ENCODE measurements at places on chromosomes 1 and 21.

DNA sequence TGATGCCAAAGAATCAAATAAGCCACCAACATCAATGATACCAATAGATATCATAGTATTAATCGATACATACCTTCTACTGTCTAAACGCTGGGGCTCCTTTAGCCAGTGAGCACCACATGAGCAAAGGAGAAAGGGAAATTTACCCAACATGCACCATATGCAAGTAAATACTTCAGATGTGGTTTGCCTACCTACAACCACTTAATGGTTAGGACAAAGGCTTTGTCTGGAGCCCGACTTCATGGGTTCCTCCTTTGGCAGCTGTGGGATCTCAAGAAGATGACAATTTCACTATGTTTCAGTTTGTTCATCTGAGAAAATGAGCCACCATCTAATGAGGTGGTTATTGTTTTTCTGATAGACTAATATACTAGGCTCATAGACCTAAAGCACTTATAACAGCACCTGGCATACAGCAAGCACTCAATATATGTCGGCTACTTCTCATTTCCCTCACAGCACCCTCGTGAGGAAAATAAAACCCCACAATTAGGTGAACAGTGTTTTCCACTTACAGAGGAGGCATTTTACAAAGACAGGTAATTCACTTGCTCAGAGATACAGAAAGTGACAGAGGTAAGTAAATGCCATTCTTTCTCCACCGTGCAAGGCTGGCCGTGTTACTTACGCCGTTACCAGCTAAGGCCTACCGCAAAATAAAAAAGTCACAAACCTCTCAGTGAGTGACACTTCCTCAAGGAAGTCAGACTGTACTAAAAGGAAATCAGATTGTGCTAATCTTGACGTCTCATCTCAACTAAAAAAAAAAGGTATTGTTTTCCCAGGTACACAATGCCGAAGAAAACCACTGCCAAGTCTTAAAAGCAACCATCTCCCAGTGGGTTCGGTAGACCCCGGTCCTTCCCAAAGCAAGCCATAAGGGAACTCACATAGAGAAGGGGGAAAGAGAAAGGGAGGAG, 1.6 kb downstream of the TTC13 start:
- DNase-seq: no peak

- DNase-seq: no peak
Measured at GRCh38 chr1:161037661-161038522, 872 bp downstream of the TSTD1 start.

DNA sequence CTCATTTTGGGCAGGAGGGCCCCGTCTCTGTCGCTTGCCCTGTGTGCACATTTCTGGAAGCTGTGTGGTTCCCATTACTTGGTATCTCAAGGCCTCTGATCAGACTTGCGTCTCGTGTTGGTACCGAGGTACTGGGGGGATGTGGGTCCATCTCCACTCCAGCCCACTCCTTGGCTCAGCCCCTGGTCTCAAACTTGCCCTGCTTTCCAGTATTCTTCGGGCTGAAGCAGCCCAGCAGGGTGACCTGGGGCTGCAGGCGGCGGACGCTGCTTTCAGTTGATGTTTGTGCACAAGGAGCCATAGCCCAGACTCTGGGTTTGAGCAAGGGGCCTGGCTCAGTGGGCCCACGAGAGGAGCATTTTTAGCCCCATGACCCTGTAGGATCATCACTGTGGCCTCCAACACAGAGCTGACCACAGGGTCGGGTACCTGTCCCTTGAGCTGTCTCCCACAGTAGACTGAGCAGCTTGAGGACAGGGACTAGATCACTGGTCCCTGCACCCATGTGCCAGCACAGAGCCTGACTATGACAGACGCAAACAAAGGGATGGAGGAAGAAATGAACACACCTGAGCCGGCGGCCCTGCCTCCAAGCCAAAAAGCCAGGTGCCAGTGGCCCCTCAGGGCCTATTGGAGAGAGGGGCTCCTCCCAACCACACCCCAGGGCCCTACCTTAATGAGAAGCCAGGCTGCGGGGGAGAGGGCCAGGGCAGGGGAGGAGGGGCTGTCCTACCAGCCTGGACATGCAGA, 46.8 kb downstream of the CHD5 start:
- peak; percentile 46 for DNase-seq

DNA sequence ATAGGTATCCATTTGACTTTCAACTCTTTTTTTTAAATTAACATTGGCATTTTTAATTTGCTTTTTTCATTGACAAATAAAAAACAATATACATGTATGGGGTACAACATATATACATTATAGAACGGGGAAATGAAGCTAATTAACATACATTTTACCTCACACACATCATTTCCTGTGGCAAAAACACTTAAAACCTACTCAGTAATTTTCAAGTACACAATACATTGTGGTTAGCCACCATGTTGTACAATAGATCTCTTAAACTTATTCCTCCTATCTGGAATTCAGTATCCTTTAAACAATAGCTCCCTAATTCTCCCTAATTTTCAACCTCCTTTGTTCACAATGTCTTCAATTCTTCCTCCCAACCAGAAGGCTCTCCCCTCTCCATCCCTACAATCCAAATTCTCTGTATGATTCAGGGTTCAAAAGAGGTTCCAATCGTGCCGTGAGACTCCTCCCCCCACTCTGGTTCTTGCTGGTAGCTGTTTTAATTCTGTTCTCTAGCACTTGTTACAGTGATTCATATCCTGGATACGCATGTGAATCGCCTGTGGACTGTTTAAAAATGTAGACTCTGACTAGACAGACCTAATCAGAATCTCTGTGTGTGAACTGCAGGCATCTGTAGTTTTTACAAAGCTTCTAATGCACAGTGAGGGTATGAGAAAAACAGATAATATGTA, 87.6 kb upstream of the DUSP10 start:
- DNase-seq: no peak

- DNase-seq: no peak
Measured at GRCh38 chr21:44478124-44478800, 23.0 kb downstream of the LRRC3 start.

GRCh38 chr1:173479649-173480048, 2.5 kb downstream of the PRDX6 start:
- no peak for DNase-seq

- DNase-seq: no peak
Measured at GRCh38 chr1:236159704-236160539, 17.6 kb downstream of the GPR137B start.

GRCh38 chr1:246398126-246398813, 108.8 kb downstream of the SMYD3 start:
- no peak for DNase-seq

DNA sequence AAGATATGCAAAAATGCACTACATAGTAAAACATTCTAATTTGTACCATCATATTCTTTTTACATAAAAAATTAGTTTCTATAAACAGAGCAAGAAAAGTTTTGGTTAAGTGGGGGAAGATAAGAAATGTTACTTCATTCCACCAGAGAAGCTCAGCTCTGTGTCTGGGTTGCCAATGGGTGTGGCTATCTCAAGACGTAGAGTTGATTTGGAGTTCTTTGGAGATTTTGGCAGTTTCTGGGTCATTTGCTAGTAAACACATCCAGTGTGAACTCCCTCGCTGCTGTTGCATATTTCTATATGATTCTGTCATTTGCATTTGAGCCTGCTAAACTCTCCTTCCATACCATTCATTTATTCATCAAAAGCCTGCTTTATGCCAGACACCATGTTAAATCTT, 7.2 kb downstream of the RGL1 start:
- DNase-seq: no peak

- no peak for DNase-seq
Measured at GRCh38 chr1:59113876-59114457, 182.9 kb upstream of the FGGY start.

DNA sequence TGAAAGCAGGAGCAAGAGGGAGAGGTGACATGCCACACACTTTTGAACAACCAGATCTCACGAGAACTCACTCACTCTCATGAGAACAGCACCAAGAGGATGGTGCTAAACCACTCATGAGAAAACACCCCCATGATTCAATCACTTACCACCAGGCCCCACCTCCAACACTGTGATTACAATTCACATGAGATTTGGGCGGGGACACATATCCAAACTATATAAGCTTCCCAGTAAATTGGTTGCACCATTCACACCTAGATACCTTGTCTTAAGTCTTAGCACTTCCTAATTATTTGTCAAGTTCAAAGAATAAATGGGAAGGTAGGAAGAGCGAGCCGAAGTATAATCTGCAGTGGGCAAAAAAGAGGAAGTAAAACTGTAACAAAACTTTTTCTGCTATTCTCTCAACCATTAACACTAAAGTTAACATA, 34.3 kb downstream of the AMY1C start:
- no peak for DNase-seq

GRCh38 chr1:227869279-227869842, 53.9 kb downstream of the PRSS38 start:
- no peak for DNase-seq

- DNase-seq: no peak
Measured at GRCh38 chr1:85326336-85326735, 49.9 kb upstream of the BCL10 start.

- peak; percentile 48 for DNase-seq
Measured at GRCh38 chr1:56505792-56506743, 73.3 kb downstream of the PLPP3 start.

GRCh38 chr1:66676613-66677298, 75.5 kb upstream of the DYNLT5 start:
- no peak for DNase-seq

DNA sequence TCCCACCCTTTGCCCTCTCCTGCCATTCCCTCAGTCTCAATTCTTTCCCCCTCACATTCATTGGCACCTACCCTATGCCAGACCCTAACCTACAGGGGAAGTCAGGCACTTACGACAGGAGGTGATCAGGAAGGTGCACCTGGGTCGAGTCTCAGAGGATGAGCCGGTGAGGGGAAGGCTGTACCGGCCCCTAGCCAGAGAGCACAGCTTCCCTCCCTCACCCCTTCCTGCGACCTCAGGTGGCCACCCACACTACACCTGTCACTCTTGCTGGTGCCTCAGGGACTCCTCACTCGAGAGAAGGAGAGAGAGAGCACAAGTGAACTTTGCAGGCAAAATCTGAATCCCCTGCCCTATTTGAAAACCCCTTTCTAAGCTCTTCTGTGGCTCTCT, 1.7 kb upstream of the MYOM3 start:
- DNase-seq: no peak

GRCh38 chr1:30659702-30660101, 63.7 kb downstream of the MATN1 start:
- DNase-seq: no peak

GRCh38 chr1:147892731-147893214, 9.8 kb upstream of the GJA8 start:
- DNase-seq: no peak

DNA sequence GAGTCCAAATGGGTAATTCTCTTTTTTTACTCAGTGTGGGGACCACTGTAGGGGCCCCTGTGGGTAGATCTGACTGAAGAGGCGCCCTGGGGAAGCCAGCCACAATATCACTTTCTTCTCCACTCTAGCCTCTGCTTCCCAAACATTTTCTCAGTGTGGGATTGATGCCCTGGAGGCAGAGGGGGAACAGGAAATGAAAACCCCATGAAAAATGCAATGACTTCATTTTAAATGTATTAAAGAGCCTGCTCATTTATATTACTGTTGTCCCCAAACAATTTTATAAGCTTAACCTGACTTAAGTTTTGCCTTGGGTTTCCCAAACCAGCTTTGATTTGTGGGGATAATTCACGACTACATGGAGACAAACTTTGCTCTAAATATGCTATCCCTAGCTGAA, 181.9 kb downstream of the C1orf94 start:
- DNase-seq: no peak

DNA sequence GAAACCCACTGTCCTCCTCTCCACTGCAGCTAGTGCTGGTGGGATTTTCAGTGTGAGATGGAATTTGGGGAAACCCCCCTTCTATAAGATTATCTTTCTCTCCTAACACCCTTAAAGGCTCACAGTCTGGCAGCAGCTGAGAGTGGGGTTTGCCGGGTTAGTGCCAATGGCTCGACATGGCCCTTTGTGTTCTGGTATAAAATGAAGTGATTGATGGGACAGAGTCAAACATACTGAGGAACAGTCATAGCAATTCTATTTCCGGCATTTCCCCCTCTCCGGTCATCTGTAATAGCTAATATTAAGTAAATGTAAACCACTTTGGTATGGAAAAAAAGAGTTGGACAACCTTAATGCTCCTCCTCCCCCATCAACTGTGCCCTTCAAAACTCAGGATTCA, 37.6 kb downstream of the TFF3 start:
- no peak for DNase-seq

GRCh38 chr1:59769736-59770095, 45.0 kb upstream of the HOOK1 start:
- DNase-seq: no peak

- no peak for DNase-seq
Measured at GRCh38 chr21:42580793-42581321, 67.2 kb downstream of the SLC37A1 start.

DNA sequence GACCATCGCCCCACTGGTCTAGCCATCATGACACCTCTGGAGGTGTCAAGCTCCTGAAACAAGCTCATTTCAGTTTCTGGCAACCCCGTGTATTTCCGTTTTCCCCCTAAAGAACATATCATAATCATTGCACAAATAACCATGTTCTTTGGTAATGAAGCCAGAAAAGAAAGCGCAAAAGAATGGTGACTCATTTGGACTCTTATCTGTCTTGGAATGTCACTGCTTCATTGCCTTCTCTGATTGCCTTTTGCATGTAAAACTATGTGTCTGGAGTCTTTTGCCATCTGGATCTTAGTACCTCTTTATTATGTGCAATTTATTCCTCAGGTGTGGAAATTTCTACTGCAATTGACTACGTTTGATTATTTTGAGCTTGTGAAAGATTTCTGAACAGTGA, 110.5 kb downstream of the COLGALT2 start:
- DNase-seq: no peak

- no peak for DNase-seq
Measured at GRCh38 chr1:170133766-170134495, 11.8 kb upstream of the NTMT2 start.

DNA sequence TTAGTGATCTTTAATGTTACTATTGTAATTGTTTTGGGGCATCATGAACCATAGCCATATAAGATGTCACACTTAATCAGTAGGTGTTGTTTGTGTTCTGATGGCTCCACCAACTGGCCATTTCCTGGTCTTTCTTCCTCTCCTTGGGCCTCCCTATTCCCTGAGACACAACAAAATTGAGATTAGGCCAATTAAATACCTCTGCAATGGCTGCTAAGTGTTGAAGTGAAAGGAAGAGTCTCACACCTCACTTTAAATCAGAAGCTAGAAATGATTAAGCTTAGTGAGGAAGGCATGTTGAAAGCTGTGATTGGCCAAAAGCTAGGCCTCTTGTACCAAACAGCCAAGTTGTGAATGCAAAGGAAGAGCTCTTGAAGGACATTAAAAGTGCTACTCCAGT, 30.7 kb downstream of the PPP2R5A start:
- DNase-seq: no peak

GRCh38 chr1:212291505-212292134, 6.4 kb downstream of the PPP2R5A start:
- DNase-seq: no peak

GRCh38 chr21:36035381-36035791, 24.9 kb downstream of the SETD4 start:
- DNase-seq: no peak

- no peak for DNase-seq
Measured at GRCh38 chr1:54811066-54811465, 9.9 kb upstream of the TTC22 start.

GRCh38 chr1:192573499-192573898, 2.1 kb upstream of the RGS1 start:
- DNase-seq: no peak

- DNase-seq: no peak
Measured at GRCh38 chr1:4404854-4405590, 249.4 kb upstream of the AJAP1 start.

Measured in aorta (tissue), 5 donors.